ENCODE measurements at places on chromosomes 4 and X.

DNA sequence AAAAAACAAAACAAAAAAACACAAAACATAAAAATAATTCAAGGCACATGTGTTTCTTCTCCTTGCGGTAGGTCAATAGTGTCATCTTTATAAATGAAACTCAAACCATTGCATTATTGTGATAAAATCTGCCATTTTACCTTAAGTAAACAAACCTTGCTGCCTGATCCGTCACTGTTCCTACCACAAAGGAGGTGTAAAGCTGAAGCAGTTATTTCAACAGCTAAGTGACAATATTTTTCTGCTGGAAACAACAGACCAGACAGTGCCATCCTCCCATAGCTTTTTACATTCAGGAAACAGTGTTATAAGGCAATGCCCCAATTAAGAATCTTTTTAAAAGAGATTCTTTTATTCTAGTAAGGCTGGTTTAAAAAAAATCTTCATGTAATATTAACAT lies 242.7 kb downstream of the PPP1R2C start:
- no peak for DNase-seq

- no peak for DNase-seq
Observed at GRCh38 chr4:22900876-22901275, 208.1 kb downstream of the GBA3 start.

DNA sequence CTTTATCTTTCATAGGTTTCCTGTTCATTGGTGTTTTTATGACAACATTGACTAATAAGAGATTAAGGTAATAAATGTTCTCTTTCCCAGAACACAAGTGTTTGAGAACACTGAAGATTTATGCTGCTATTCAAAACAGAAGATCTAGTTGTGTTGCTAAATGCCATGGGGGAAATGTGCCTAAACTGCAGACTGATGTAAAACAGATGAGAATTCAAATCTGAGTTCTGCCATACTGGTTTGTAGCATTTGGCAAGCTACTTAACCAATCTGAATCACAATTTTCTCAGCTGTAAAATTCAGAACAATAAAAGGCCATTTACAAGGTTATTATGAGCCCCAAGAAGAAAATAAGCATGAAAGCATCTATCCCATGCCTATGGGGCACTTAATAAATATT lies 2.3 kb downstream of the SLC10A6 start:
- no peak for DNase-seq

GRCh38 chr4:78167510-78167909 lies 110.4 kb downstream of the FRAS1 start:
- no peak for DNase-seq

DNA sequence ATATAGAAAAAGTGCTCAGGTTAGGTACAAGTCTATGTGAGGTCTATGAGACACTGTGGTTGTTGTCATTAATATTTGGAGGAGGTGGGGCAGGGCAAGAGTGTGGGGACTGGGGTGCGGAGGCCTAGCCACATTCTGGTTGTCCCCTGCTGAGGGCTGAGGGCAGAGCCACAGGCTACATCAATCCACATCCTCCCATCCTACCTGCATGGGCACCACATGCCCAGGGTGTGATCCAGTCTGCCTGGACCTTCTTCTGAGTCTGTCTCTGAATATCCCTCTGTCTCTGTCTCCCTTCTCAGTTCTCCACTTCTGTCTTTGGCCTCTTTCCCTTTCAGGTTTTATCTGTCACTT lies 1.2 kb upstream of the GATA1 start:
- DNase-seq = no peak

- DNase-seq = no peak
Observed at GRCh38 chrX:147565237-147565636, 346.5 kb upstream of the FMR1 start.

GRCh38 chrX:31024866-31025265 lies 47.0 kb downstream of the FTHL17 start:
- no peak for DNase-seq

DNA sequence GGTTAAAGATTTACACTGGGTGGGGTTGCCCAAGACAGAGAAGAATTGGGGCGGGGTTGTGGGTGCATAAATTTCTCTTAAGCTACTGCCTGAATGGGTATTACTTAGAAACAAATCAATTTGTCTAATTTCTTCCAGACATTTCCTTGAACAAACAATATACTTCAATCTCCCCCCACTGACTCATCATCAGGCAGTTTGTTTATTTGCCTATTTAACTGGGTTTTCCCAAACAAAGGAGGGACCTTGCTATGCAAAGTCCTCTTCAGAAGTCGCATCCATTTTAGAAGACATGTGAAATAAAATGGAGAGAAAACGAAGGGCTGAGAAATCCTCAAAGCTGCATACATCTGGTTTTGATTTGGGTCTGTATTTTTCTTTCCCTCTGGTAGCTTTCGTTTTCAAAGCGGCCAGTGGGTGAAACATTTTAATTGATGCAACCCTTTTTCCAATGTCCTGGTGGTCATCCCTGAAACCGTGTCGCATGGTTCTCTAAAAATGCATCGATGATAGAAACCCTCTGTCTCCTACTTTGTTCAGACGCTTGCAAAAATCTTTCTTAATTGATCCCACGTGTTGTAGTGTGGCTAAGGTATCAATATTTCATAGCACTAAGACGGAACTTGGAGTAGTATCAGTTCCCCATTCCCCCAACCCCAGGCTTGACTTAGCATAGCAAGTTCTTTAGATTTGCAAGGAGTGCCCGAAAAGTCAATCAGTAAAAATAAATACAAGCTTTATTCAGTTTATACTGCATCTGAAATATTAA lies 115.1 kb upstream of the MXRA5 start:
- DNase-seq = no peak

GRCh38 chr4:80255329-80256095 lies 11.0 kb upstream of the FGF5 start:
- no peak for DNase-seq

Measured in dermis microvascular lymphatic vessel endothelial cell (primary cell).